ENCODE measurements at places on chromosomes 12 and 14.

DNA sequence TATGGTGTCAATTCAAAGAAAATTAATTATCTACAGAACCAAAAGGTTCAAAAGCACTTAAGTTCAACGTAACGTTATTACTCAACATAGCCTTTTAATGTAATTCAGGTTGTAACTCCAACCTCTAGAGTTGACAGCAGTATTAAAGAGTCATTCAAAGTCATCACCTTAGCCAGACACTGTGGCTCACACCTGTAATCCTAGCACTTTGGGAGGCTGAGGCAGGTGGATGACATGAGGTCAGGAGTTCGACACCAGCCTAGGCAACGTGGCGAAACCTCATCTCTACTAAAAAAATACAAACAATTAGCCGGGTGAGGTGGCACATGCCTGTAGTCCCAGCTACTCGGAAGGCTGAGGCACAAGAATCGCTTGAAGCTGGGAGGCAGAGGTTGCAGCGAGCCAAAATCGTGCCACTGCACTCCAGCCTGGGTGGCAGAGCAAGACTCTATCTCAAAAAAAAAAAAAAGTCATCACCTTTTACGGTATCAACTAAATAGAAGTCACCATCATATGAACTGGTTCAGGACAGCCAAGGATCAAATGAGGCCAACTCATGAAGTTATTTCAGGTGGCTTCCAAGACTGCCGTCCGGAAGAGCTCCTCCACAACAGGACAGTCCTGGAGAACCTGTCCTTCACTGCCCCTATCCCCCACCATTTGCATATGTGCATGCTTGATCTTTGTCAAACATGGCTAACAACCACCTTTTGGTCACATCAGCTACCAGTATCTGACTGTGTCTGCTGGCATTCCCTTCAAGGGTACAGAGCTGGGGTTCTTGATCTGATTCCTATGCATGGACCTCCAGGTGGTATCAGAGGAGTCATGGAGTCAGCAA lies 4.2 kb downstream of the PPTC7 start:
- no peak for DNase-seq

DNA sequence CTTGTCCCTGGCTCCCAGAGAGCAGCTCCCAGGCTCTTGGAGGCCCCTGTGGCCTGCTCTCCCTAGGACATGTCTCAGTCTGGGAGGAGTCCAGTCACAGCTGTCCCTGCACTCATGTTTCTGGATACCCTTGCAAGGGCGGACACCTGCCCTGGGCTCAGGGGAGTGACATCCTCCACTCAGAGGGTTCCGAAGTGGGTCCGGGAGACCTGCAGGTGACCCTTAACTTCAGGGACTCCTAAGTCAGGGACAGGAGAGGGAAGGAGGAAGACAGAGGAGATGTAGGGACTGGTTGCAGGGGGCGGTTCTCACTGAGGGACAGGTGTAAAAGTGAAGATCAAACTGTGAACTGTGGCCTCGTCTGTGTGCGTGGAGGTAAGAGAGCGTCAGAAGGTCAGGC lies 37.6 kb downstream of the CACNA2D4 start:
- no peak for DNase-seq

GRCh38 chr14:96275177-96276112 lies 19.4 kb downstream of the BDKRB1 start:
- peak; percentile 43 for DNase-seq

GRCh38 chr12:66240096-66240820 lies 51.2 kb downstream of the IRAK3 start:
- DNase-seq = no peak

GRCh38 chr14:92416544-92416943 lies 93.6 kb downstream of the SLC24A4 start:
- no peak for DNase-seq

DNA sequence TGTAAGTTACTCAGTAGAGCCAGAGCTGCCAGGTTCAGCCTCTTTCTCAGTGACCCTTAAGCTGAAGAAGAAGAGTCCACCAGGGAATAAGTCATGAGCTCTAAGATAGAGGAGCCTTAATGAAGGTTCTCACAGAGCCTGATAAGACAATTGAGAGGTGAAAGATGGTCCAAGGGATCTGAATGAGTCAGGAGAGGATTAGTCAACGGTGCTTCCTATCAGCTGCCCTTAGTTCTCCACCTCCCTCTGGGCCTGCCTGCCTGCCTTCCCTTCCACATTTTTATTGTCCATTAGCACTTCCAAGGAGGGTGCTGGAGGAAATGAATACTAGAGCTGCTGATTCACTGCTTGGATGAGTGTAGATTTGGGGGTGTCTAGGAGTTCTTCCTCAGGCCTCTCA lies 161.7 kb upstream of the RMST start:
- DNase-seq = no peak

DNA sequence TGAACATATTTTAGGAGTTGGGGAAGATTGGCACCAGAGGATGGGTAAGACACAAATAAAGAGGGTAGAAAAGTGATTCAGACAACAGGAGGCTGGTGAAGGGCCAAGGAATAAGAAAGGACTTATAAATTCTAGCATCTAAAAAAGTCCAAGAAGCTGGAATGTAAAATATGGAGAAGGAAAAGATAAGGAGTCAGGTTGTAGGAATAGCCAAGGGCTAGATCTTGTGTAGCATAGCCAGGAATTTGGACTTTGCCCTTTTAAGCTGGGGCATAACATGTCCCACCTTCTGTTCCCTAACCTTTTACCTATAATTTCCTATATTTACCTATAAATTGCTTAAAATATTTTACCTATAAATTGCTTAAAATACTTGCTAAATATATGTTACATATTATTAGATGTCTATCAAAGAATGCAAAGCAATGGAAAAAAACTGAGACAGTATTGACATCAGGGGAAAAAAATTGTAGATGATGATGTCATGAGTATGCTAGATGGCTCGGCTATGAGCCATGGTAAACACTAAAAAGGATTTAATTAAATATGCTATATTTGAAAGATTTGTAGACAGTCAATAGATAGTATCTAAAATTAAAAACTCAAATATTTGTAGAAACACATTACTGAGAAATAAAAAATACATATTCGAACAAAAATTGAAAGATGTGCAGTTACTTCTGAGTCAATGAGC lies 99.7 kb upstream of the PLEKHG7 start:
- no peak for DNase-seq

- no peak for DNase-seq
Measured at GRCh38 chr12:59405992-59406391, 189.8 kb upstream of the SLC16A7 start.

DNA sequence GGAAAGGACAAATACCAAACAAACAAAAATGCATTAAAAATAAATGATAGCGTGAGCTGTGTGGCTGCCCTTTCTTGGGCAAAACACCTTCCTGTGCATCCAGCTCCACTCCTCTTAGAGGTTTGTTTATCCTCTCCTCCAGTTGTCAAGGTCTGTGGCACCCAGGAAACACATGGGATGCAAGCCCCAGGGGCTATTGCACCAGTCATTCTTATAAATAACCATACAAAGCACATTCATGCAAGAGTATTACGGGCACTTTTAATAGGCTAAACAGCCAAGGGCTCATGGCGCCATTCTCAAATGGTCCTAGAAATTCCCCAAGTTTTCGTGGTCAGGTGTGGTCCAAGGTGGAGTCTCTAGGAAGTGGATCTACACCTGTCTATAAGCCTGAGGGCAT lies 257.0 kb downstream of the DPF3 start:
- no peak for DNase-seq

Measured in stimulated activated CD8-positive, alpha-beta memory T cell treated with anti-CD3 and anti-CD28 coated beads, Interleukin-4, amount 100 ng/mL, for 1 hour (primary cell).